ENCODE measurements at places on chromosomes 6 and 20.

DNA sequence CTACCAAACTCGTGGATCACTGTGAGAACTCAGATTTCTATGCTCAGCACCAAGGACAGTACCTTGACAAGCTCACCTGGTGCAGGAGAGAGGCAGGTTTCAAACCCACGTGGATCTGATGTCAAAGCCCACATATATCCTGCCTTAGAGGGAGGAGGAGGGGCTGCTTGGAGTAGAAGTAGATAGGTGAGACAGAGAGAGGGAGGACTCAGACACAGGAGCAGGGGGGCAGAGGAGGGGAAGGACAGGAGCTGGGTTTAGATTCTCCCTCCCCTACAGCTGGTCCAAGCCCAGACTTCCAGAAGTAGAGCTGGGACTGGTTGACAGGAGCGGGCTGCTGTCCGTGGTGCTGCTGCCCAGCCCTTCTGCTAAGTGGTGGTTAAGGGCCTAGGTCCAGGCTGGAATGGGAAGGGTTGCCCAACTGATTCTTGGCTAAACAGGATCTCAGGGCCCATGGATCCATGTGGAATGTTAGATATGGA is 77.5 kb downstream of the CDH22 start:
- DNase-seq, result no peak

- DNase-seq, result no peak
These were observed 43.3 kb upstream of the SCGN start for GRCh38 chr6:25608558-25609174.

DNA sequence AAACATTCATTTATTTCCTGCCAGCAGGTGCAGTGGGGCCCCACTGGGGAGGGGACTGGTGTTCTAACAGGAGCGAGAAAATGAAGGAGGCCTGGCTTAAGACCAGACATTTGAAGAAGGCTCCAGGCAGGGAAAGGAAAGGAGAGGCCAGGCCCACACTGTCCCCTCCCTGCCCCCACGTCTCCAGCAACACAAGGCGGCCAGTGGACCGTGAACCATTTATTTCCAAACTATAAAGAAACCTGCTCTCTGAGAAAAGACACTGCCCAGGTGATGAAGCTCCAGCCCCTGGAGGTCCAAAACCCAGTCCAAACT is 41.4 kb upstream of the CDH22 start:
- no peak for DNase-seq

DNA sequence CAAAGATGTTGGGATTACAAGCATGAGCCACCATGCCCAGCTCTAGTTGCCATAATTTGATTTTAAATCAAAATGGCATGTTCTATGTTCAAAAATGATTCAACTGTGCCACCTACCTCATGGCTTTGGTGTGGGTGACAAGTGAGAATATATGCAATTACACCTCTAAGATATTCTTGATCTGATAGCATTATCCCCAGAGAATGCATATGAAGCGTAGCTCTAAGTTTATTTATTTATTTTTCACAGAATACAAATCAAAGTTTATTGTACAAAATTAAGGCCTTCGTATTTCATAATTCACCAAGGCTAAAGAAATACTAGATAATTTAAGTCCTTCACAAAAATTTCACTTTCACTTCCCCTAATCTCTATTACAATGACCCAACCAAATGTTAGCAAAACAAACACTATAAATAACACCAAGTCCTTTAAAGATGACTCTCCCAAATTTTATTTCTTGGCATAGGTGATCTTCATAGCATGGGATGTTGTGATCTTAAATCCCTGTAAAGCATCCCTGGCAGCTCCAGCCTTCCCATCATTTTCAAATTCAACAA is 205.9 kb upstream of the TAB2 start:
- no peak for DNase-seq

GRCh38 chr6:7008451-7008988 is 99.2 kb upstream of the RREB1 start:
- no peak for DNase-seq

DNA sequence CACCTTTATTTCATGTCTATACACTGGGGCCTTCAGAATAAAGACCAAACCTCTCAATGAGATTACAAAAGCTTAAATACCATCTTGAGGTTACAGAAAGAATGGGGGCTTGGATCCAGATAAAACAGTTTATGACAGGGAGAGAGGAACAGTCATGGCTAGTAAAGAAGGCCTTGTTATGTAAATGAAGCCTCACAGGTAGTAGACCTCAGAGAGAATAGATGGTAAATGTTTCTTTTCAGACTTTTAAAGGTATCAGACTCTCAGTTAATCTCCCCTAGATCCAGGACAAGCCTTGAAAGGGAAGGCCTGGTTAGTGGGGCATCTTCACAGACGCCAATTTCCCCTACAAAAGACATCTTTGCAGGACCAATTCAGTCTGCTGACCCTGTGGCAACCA is 1325.6 kb downstream of the HACE1 start:
- DNase-seq, result no peak

GRCh38 chr6:78132671-78133410 is 480.0 kb downstream of the MEI4 start:
- no peak for DNase-seq

DNA sequence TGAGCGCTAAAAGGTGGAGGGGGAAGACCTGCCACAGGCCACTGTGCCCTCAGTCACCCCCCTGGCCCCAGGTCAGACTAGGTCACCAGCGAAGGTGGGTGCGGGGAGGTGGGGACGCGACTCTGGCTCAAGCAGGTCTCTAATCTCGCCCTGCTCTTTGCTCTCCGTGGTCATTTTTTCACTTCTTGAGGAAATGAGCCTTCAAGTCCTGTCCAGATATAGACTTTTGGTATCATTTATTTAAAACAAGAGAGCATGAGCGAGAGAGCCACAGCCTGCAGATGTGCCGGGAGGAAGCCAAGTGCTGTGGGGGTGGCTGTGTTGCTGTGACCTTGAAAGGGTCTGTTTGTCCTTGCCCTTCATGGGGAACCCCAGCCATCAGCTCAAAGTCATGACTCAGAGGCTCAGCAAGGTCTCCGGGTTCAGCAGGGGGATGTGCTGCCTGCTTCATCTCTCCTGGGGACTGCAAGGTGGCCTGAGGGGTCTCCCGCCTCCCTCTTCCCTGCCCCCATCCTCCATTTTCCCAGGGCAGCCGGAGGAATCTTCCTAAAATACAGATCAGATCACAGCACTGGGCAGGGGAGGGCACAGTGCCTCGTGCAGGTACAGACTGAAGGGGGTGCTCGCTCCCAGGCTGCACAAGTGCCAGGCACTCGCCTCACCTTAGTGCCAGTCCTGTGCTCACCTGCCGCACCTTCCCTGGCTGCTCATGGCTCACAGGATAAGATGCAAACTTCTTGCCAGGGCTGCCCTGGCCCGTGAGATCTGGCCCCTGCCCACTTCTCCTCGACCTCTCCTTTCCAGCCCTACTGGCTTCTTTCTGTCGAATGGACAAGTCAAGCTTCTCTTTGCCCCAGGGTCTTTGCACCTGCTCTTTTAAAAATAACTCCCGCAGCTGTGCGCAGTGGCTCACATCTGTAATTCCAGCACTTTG is 26.5 kb downstream of the SULF2 start:
- DNase-seq, result no peak

- no peak for DNase-seq
These were observed 32.0 kb downstream of the ZC2HC1B start for GRCh38 chr6:143896126-143896860.

- DNase-seq, result no peak
These were observed 27.9 kb downstream of the VEGFA start for GRCh38 chr6:43797919-43798318.

DNA sequence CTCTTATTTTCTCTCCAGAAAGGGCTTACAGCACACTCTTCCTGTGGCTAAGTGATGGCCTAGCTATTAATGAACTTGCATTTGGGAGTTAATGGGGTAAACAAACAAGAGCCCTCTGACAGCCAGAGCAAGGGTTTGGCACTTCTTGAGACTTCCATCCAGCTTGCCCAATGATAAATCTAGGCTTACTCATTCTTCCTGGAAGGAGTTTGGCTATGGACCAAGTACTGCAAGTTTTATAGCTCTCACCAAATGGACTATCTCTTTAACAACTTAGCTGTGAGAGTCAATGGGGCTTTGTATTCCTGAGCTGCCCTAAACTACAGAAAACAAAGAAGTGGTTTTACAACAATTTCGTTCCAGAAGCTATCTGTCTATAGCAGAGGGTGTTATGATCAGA is 16.7 kb upstream of the PI3 start:
- no peak for DNase-seq

- no peak for DNase-seq
These were observed 5.4 kb downstream of the DLL1 start for GRCh38 chr6:170285482-170285881.

GRCh38 chr6:107679457-107679856 is 144.7 kb downstream of the SCML4 start:
- DNase-seq, result peak; percentile 23

- no peak for DNase-seq
These were observed 1167.7 kb upstream of the ADGRB3 start for GRCh38 chr6:67467341-67467740.

DNA sequence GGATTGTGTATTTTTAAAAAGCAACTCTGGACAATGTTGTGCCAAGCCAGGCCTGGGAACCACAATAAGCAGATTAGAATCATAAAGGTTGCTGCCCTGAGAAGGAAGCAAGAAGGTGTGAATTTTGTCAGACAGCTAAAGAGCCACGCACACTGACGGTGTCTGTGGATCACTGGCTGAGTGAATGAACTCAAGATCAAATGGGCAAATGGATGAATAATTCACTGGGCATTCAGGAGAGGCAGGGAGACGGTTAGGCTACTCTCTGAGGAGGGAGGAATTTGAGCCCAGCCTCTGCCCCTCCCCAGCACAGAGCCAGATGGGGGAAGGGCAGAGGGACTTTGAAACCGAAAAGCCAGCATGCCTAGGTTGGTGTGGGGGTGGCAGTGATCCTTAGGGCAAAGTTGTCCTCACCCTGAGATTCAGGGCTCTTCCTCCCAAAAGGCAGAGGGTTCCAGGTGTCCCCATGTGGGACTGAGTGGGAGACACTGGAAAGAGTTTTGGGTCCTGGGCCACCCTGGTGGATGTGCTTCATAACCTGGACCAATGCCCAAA is 19.5 kb upstream of the SLC22A7 start:
- DNase-seq, result no peak

DNA sequence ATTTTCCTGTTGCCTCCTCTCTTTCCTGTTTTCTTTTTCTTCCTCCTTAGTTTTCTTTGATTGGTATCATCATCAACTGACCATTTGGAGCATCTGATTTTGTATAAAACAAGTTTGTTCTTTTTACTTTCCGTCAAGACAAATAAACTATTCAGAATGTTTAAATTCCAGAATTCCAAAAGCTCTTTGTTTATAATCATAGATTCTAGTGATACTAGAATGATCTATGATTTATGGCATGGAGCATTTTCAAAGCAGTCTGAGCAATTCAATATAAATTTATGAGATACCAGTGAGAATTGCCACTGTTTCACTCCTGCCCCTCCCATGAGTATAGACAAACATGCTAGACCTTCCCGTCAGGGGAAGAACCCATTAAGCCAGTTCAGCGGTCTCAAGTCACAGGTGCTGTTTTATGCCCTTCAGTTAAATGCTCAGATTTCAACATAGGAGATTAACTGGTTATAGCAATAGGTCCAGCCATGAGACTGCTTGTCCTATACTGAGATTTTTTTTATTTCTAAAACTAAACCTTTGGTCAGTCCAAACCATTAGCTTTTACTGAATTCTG is 60.7 kb downstream of the GRIK2 start:
- peak; percentile 54 for DNase-seq

- no peak for DNase-seq
These were observed 23.9 kb downstream of the ILRUN start for GRCh38 chr6:34672657-34673043.

DNA sequence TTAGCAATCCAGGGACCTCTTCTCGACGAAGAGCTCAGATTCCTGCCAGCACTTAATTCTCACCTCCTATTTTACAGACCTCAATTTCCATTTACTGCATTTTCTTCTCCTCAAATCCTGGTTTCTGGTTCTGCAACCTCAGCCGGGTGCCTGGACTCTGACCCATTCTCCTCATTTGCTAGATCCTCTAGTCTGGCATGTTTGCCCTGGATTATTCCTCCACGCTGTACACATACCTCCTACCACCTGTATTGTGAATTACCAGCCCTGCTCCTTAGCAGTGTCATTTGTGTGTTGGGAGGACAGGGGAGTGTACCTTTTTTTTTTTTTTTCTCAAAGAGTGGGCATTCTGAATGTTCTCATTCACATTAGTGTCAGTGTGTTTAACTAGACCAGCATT is 204.4 kb downstream of the ZMYND8 start:
- no peak for DNase-seq

- no peak for DNase-seq
These were observed 495.4 kb upstream of the MMS22L start for GRCh38 chr6:97778290-97779038.

GRCh38 chr6:159062976-159063375 is 18.2 kb upstream of the TAGAP start:
- DNase-seq, result no peak

DNA sequence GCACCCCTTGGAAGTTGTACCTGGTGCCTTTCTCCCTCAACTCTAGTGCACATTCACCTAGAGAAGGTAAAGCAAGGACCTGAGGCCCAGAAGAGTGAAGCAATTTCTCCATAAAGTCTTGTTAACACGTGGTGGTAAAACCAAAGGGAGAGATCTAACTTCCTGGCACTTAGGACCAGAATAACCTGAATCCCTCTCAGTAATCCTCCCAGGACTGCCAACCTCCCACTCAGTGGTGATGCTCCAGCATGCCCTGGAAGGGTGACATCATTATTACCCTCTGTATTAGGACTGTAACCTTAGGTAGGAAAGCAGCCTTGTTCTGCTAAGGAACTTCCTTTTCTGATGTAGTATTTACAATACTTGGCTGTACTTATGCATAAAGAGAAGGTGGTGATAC is 330.6 kb upstream of the MARCKS start:
- no peak for DNase-seq

DNA sequence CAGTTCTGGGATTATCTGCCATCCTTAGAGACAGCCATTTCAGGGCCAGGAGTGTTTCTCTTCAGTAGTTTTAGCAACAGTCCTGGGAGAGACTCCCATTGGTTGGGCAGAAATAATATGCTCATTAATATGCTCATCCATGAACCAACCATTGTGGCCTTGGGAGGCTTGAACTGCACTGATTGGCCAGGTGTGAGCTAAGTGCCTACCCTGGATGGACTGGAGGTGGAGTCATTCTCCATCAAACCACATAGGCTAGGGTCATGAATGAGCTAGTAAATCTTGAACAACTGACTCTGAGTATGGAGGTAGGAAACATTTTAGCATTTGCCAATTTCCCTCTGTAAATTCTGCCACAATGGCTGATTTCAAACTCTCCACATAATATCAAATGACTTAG is 70.2 kb upstream of the ZFP64 start:
- no peak for DNase-seq

DNA sequence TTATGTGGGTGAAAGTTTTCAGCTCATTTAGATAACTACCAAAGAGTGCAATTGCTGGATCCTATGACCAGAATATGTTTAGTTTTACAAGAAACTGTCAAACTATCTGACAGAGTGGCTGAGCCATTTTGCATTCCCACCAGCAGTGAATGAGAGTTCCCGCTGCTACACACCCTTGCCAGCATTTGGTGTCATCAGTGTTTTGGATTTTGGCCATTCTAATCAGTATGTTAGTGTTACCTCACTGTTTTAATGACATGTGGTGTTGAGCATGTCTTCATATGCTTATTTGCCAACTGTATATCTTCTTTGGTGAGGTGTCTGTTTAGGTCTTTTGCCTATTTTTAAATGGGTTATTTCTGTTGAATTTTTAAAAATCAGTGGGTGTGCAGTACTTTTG is 120.9 kb downstream of the CFAP61 start:
- no peak for DNase-seq

Data from WERI-Rb-1 (cell line).